ENCODE measurements at places on chromosomes 7 and 10.

GRCh38 chr10:80491251-80492102 lies 37.4 kb downstream of the TSPAN14 start:
- DNase-seq = no peak

- DNase-seq = no peak
Measured at GRCh38 chr10:49610114-49610457, at the start of gene SLC18A3. TSS of gene SLC18A3 (plus strand) at chr10:49610310. CDS start at chr10:49610741, 431 bp downstream.

DNA sequence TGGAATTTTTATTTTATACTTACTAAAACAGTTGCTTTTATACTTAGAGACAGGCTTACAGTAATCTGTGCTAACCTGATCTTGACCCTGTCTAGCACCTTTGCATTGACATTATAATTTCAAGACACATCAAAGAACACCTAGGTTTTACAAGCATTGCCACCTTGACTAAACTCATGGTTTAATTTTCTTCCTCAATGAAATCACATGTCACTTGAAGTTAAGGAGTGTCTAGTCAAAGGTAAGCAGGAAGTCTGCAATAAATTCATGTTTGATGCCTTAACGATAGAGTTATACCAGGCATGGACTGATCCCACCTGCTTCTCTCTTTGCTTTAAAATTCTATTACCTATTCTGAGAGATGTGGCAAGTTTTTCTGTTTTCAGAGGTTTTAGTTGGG lies 62.4 kb downstream of the ZNF800 start:
- DNase-seq = no peak

- DNase-seq = no peak
Measured at GRCh38 chr7:132422502-132423111, 153.7 kb downstream of the PLXNA4 start.

DNA sequence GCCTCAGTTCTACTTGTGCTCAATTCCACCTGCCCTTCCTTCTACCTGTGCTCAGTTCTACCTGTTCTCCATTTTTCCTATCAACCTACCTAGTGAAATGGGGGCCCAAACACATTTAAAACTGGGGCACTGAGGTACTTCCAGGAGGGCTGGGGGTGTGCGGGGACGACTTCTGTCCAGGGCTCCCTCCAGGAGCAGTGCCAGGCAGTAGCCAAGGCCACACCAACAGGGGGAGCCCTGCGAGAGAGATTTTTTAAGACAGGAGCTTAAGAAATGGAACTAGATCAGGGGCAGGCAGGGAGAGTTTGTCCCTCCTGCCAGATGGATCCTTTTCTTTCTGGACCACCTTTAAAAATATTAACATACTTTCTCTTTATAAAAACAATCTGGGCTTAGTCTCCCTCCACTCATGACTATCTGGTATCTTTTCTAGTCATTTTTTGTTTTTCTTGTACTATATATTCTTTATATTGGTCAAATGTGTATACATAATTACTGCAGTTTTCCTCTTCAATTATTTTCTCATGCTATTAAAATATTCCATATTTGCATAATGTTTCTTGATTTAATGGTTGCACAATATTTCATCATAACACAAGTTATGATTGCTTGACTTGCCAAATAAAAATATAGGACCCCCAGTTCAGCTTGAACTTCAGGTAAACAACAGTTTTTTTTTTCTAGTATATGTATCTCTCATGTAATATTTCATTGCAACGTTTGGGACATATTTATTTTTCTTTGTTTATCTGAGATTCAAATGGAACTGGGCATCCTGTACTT lies 47.3 kb upstream of the INSYN2A start:
- DNase-seq = peak; percentile 47

DNA sequence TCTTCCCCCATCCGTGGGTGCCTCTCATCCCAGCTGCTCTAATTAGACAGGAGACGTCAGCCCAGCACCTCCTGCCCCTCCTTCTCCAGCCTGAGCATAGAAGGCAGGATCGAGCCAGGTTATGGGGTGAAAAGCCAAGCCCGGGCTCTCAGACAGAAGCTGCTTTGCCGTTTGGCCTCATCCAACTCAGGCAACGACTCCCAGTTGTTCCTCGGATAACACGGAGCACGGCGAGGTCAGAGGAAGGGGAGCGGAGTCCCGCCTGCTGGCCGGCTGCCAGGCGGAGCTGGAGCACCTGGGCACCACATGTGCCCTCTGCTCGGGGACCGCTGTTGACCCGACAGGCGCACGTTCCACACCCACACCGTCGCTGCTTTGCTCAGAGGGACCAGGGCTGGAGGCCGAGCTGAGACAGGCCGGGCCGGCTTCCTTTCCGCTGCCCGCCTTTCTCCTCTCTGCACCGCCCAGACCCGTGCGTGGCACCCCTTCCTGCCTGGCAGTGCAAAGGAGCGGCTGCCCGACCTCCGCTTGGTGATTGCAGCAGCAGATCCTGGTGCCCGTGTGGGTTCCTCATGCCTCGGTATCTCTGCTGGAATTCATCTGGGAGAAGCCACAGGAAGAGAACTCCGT lies 21.6 kb upstream of the UNCX start:
- no peak for DNase-seq

GRCh38 chr7:30915005-30915601 lies 3.5 kb downstream of the AQP1 start:
- no peak for DNase-seq

DNA sequence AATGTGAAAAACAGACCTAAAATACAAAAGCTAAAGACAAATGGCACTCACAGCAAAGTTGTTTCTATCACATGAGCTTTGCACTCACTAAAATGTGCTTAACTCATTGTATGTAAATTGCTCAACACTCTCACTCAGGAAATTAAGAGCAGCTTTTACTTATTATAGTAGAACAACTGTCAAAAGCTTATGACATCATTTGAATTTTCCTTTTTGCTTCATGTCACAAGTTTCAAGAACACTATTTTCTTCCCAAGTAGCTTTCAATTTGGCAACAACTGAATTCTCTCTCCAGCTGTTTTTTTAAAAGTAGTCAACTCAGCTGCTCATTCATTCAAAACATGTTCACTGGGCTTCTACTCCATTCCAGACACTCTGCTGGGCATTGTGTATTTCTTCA lies 46.9 kb downstream of the ATE1 start:
- no peak for DNase-seq

- no peak for DNase-seq
Measured at GRCh38 chr7:88516429-88516828, 209.7 kb upstream of the STEAP4 start.

DNA sequence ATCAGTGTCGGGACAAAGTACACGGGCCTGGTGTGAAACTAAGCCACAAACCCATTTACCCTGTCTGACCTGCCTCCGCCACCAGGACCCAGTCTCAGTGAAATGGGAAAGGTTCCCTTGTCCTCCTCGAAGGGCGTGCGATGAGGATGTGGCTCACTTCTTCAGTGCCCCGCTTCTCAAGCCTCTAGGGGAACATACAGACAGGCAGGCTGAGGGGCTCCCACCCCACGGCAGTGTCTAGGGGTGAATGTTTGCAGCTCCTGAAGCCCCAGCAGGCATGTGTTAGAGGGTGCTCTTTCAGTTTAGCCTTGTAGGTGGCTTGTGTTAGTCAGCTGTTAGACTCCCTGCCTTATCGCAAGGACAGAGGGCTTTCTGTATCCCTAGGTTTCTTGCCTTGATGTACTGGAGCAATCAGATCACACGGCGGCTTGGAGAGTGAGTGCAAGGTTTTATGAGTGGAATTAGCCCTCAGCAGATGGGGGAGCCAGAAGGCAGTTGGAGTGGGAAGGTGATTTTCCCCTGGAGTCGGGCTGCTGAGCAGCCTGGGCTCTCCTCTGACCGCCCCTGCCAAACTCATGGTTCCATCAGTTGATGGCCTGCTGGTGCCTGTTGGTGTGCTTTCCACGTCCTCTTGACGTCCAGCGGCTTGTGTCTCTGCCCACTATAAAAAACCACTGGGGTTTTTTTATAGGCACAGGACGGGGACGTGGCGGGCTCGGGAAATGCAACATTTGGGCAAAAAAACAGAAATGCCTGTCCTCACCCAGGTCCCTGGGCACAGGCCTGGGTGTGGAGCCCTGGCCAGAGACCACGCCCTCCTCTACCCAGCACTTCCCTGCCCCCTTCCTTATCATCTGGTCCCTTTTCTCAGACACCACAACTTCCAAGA lies 759 bp downstream of the NUDT1 start:
- no peak for DNase-seq

DNA sequence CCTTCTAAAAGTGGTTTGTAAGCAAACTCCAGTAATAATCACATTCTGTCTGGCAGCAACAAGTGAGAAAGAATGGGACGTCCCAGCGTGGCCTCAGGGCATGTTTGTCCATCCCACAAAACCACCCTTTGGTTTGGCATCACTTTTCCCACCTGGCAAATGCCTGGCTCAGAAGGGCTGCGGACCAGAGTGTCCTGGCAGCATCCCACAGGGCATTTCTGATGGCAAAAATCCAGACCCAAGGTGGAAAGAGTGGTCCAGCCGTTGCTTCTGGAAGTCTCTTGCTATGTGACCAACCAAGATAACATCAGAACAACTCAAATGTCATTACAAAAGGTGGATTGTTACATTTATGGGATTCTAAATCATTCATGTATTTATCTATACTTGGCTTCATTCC lies 174.4 kb downstream of the CREB5 start:
- no peak for DNase-seq

DNA sequence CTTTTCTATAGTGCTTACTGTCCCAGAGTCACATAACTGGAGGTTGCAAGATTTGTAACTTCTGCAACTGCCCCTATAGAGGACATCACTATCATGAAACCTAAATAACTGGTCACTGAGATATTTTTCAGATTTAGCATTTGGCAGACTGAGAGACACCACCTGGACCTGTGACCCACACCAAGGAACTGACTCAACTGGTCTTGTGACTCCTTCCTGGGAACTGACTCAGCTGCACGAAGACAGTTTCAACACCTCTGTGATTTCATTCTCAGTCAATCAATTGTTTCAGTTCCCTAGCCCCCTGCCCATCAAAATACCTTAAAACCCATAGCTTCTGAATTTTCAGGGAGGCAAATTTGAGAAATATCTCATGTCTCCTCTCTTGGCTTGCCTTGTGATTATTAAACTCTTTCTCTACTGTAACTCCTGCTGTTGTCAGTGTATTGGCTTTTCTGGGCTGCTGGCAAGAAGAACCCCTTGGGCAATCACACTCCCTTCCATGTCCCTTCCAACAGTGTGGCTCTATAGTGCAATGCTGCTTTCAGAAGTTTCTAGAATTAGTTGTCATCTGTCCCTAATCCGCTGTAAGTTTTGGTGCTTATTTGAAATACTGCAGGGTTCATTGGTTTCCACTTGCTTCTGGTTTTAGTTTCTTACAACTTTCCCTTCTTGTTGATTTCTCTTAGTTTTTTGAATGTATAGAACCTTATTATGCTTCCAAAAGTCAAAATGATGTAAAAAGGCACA lies 127.8 kb upstream of the ADCY1 start:
- DNase-seq = no peak

GRCh38 chr10:116184512-116184794 lies 88.6 kb downstream of the GFRA1 start:
- DNase-seq = no peak

GRCh38 chr7:44978511-44979366 lies at the start of gene MYO1G:
TSS of gene MYO1G (minus strand) at chr7:44979015. CDS start at chr7:44978961, 54 bp downstream.
- DNase-seq = no peak

GRCh38 chr7:139762886-139763285 lies 14.9 kb downstream of the HIPK2 start:
- DNase-seq = no peak

All from midbrain (tissue), 1 donor.